ENCODE measurements at places on chromosomes 7 and 10.

DNA sequence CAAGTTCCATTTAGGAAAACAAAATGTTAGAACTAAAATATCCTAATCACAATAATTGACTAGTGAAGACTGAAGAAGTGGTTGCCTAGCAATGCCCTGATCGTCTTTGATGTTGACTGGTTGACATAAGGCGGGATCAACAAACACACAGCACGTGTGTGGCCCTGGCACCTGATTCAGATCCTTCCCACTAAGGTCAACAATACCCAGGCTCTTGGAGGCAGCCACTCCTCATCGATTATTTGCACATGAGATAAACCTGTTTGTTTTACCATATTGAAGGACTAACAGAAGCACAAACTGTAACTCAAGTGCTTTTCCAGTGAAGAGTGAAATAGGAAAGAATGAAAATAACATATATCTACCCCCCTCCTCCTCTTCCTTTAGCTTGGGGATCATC is 15.6 kb downstream of the FANK1 start:
- no peak for DNase-seq

DNA sequence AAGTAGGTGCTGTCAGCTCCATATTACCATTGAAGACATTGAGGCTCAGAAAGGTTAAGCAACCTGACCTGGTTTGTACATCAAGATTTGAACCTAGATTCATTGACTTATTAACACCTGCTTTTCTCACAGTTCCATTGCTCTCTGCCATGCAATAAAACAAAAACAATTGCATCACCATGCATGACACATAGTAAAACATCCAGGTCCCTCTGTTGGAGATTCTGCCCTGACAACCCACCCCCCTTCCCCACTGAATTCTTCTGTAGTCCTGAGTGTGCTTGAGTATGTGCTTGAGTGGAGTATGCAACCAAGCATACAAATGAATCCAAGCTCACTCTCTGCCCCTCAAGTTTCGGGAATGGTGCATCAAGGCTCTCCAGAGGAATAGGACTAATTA is 6.0 kb upstream of the LMBR1 start:
- no peak for DNase-seq

GRCh38 chr10:57338823-57339558 is 928.7 kb downstream of the IPMK start:
- DNase-seq, result no peak

GRCh38 chr7:40003597-40003996 is 53.5 kb downstream of the CDK13 start:
- DNase-seq, result no peak

- DNase-seq, result no peak
Measured at GRCh38 chr7:156657681-156658080, 17.1 kb downstream of the RNF32 start.

DNA sequence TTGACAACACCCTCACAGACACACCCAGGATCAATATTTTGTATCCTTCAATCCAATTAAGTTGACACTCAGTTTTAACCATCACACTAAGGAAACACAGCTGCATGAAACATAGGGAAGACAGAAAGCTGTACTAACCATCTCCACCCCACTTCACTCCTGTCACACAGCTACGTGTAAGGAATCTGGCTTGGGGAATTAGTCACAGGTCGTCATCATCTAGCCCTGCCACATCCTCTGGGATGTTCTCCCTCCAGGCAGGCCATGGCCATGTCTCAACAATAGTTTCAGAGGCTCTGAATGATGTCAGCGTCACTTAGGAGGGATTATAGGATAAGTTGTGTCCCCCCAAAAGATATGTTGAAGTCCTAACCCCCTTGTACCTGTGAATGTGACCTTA is 10.8 kb upstream of the SEMA3C start:
- DNase-seq, result no peak

DNA sequence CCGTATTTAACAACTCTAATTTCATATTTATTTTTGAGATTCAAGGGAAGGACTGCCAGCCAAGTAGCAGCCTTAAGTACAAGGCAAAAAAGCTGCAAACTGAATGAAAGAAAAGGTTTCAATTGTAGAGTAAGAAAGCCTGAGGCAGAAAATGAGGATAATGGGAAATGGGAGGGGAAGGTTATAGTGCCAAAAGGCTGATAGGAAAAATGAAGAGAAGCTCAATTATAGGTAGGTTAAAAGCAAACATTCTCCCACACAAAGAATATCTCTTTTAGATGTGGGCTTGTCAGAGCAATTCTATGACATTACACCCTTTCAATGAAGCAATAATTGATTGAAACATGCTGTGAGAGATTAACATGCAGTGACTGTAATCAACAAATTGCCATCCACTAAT is 175.3 kb downstream of the RAPGEF5 start:
- DNase-seq, result no peak

DNA sequence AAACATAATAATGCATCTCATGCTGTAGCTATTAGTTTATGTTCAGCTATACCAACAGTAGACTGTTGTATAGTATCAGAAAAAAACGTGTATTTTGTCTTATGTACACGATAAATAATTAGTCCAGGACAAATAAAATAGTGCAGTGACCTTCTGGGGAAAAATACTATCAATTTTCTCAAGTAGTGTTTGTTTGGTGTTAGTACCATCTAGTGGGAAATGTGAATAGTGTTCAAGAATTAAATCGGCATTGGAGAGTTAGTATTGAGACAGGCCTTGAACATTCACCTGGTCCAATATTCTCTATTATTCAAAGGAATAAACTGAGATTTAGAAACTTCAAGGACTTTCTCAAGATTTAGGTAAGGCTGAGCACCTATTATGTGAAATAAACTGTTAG is 21.7 kb upstream of the OR2A5 start:
- DNase-seq, result no peak
